Thoracic aorta (tissue), 2 donors: ENCODE measurements at places on chromosomes 2 and 18. TPM values are rescaled to one million over a fixed set of nuclear protein-coding genes. Genes with fewer than 3 reads are reported as not detected.

DNA sequence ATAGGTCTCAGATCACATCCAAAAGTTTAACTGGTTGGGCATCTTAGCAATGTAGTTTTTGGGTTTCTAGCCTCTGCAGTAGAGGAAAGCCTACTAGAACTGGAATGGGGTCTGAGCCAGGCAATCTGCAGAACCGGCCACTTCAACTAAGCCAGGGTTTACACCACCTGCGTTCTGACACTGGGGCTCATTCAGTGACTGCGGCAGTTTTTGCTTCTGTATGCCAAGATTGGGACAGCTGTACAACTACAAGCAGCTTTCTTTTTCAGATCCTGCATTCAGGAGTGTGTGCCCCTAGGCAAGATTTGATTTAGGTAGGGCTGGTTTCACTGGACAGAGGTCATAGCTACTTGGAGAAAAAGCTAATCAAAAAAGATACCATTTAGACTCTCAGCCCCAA is 43.7 kb upstream of the IGFBP5 start:
- no peak for DNase-seq

DNA sequence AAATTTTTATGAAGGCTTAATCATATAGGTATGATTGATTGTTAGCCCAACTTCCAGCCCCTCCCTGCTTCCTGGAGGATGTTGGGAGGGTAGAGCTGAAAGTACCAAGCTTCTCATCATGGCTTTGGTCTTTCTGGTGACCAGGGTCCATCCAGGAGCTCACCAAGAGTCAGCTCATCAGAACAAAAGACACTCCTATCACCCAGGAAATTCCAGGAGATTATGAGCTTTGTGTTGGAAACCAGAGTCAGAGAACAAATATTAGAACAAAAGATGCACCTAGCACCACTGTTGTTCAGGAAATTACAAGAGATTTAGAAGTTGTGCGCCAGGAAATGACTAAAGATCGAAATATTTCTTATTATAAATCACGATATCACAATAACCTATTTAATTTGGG is 119.9 kb upstream of the THUMPD2 start:
- no peak for DNase-seq

GRCh38 chr2:206693399-206694137 is 24.6 kb downstream of the DYTN start:
- no peak for DNase-seq

IL1RL2 gene
- total RNA-seq: 0.68 TPM

VIT gene
- 23.9 TPM for total RNA-seq
